ENCODE measurements at places on chromosomes 1 and 21. TPM values are rescaled to one million over a fixed set of nuclear protein-coding genes. Genes with fewer than 3 reads are reported as not detected.

- peak overlapping the region; percentile 99 for H3K4me3 ChIP-seq
- H3K27me3 ChIP-seq = peaks cover 16% of the 10 kb centered on the region
- DNase-seq = no peak
- peaks cover 4% of the 10 kb centered on the region for H3K36me3 ChIP-seq
- peaks cover 13% of the 10 kb centered on the region for H3K4me1 ChIP-seq
Observed at GRCh38 chr1:21938732-21939538, 1.8 kb upstream of the HSPG2 start.

LCE1C gene
- total RNA-seq = not detected

- no peak overlapping the region for H3K4me3 ChIP-seq
- DNase-seq = no peak
- H3K4me1 ChIP-seq = no peaks in the 10 kb centered on the region
- H3K27me3 ChIP-seq = peaks cover 5% of the 10 kb centered on the region
- H3K27ac ChIP-seq = no peak overlapping the region
Observed at GRCh38 chr1:194865383-194865782, 1679.0 kb upstream of the B3GALT2 start.

ZBTB8A gene
- total RNA-seq = not detected

CLCA1 gene
- total RNA-seq = not detected

DNA sequence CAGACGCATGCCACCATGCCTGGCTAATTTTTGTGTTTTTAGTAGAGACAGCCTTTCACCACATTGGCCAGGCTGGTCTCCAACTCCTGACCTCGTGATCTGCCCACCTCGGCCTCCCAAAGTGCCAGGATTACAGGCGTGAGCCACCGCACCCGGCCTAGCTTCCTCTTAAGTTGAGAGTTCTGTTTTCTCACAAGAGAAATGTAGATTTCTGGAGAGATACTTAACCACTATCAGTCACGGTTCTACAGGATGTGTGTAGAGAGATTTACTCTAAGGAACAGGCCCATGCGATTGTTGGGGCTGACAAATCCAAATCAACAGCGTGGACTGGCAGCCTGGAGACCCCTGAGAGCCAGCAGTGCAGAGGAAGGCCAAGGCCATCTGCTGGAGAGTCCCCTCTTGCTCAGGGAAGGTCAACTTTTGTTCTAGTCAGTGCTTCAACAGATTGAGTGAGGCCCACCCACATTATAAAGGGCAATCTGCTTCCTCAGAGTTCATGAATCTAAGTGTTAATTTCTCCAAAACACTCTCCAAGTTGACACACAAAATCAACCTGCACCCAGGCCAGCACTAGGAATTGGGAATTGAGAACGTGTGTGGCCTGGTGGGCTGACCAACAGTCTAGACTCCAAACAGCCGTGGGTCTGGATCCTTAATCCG is 38.7 kb downstream of the CHAF1B start:
- H3K4me3 ChIP-seq = no peak overlapping the region
- no peaks in the 10 kb centered on the region for H3K27me3 ChIP-seq
- DNase-seq = no peak
- H3K27ac ChIP-seq = no peak overlapping the region
- no peaks in the 10 kb centered on the region for H3K36me3 ChIP-seq

S100A1 gene
- not detected for total RNA-seq

DNA sequence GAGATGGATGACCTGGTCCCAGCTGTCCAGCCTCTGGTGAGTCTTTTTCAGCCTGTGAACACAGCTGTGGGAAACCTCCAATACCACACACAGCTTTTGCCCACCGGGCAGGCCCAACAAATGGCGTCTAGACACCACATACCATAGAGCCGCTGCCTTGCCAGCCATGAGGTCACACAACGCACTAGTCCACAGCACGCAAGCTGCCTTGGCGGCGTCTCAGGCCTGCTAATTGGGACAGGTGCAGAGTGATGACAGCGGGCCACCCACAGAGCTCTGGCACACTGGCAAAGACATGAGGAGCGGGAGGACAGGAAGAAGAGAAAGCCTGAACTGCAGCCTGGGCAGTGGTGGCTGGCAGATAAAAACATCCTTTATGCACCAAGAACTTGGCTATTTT is 125.5 kb downstream of the ADAMTS1 start:
- DNase-seq = no peak
- H3K4me3 ChIP-seq = no peak overlapping the region
- no peak overlapping the region for H3K27ac ChIP-seq
- no peaks in the 10 kb centered on the region for H3K36me3 ChIP-seq
- H3K27me3 ChIP-seq = peaks cover 19% of the 10 kb centered on the region

DNA sequence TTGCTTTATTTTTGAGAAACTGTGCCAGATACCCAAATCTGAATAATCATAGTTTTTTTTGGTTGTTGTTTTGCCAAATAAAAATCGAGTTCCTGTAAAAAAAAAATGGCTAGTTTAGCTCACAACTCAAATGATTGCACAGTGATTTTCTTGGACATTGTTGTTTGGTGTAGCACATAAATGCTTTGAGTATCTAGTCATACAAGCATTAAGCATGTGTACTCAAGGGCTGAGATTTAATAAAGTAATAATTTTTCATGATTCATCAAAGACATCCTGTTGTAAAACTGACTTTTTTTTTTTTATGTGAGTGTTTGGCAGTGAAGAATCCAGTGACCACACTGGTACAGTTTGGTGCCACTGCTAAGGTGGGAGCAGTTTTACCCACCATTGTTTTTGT is 18.8 kb downstream of the ITSN1 start:
- H3K36me3 ChIP-seq = no peaks in the 10 kb centered on the region
- H3K27me3 ChIP-seq = peaks cover 14% of the 10 kb centered on the region
- H3K4me1 ChIP-seq = no peaks in the 10 kb centered on the region
- H3K27ac ChIP-seq = no peak overlapping the region
- no peak for DNase-seq
- H3K4me3 ChIP-seq = no peak overlapping the region

DNA sequence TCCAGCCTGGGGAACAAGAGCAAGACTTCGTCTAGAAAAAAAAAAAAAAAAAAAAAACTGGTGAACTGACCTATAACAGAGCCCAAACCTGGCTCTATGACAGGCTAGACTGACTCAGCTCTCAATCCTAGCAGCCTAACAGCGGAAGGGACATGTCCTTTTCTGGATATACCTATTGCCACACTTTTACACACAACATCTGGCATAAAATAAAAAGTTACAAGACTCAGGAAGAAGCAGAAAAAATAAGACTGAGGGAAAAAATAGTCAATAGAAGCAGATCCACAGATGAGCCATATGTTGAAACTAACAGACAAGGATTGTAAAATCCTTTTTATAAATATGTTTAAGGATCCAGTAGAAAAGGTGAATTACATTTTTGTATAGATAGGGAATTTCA is 57.5 kb upstream of the IPO9 start:
- peaks cover 3% of the 10 kb centered on the region for H3K4me1 ChIP-seq
- no peaks in the 10 kb centered on the region for H3K27me3 ChIP-seq
- no peak for DNase-seq
- no peak overlapping the region for H3K27ac ChIP-seq
- H3K4me3 ChIP-seq = no peak overlapping the region
- peaks cover 3% of the 10 kb centered on the region for H3K36me3 ChIP-seq

Measured in T-helper 17 cell (primary cell).